Effector CD8-positive, alpha-beta T cell (primary cell): ENCODE measurements at places on chromosomes 6 and 20.

GRCh38 chr6:169029861-169030260 lies 223.8 kb downstream of the THBS2 start:
- no peak for DNase-seq

- no peak for DNase-seq
Measured at GRCh38 chr6:70371454-70372105, 41.7 kb upstream of the FAM135A start.

GRCh38 chr6:5339786-5340185 lies 78.5 kb downstream of the FARS2 start:
- DNase-seq: no peak

DNA sequence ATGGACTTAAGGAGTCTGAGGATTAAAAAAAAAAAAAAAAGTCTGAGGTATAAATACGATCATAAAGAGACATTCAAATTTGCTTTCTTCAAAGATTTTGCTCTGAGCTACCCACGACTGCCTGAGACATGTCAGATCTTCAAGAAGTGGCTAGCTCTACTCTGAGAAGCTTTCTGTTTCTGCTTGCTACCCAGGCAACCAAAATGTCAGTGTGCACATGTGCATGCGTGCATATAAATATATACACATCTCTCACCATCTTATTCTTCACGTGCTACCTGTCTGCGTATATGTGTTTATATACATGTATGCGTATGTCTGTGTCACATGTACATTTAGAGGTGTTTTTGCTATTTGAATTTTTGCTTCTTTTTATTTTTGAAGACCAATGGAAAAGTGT lies 299.6 kb upstream of the STXBP5 start:
- DNase-seq: no peak

DNA sequence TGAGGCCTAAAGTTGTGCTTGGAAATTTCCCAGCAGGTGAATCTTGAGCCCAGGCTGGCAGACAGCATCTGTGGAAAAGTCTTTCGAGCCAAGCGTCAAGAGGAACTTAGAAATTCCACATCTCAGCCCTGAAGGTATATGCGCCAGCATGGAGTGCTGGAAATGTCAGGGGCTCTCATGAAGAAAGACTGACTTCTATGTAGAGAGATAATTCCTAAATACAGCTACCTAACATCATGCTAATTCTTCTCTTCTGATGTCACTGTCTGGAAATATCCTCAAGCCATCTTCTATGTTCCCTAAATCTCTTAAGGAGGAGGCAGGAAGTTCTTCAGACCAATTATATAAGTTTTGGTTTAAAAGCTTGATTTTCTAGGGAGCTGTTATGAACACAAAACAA lies 492.4 kb upstream of the MARCKS start:
- DNase-seq: no peak

DNA sequence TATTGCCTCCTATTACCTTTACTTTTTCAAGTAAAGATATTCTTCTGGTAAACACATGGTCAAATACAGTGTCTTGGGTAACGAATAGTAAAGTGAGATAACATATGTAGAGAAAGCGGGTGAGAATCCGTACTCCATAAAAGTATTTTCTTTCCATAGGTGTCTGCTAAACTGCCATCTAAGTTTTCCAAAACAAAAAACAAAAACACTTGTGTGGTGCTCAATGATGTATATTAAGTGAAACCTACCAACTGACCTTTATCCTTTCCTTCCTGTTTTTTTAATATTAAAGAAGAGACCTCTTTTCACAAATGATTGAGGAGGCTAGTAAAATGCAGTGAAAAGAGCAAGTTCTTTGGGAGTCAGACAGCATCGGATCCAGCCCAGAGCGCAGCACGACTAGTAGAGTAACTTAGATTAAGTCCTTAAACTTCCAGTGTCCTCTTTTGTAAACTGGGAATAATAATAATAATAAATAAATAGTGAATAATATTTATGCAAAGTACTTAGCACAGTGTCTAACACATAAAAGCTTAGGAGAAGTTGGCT lies 437 bp upstream of the CDKAL1 start:
- DNase-seq: no peak

GRCh38 chr20:44714701-44715498 lies at the start of gene CCN5:
TSS of gene CCN5 (plus strand) at chr20:44715369. CDS start at chr20:44715391, 22 bp downstream.
- DNase-seq: no peak

DNA sequence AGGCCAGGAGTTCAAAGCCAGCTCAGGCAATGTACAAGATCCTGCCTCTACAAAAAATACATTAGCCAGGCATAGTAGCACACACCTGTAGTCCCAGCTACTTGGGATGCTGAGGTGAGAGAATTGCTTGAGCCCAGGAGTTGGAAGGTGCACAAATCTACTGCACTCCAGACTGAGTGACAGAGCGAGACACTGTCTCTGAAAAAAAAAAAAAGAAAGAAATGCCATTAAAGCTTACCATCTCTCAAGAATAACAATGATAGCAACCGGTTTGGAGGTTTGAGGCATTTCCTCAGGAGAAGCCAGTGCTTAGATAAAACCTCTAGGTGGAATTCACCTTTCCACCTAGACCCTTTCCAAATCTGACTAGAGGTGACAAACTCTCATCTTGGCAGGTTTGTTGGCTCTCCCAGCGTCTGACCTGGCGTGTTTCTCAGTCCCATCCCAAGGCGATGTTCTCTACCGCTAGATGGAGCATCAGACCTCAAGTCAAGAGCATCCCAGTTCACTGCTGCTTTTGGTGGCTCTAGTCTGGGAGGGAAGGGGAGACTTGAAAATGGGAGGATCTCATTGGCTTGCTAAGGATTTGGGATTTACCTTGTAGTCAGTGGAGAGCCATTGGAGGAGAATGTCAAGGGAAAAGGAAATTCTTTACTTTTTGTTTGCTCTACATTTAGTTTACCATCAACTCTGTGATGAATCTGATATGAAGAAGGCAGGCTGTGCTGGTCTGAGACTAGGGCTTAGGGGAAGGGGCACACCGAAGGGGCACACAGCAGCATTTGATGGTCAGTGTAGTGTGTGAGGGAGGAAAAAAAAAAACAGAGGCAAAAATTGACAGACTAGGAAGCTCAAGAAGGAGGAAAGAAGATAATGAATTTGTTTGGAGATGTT lies 67.9 kb downstream of the NCOA7 start:
- no peak for DNase-seq

DNA sequence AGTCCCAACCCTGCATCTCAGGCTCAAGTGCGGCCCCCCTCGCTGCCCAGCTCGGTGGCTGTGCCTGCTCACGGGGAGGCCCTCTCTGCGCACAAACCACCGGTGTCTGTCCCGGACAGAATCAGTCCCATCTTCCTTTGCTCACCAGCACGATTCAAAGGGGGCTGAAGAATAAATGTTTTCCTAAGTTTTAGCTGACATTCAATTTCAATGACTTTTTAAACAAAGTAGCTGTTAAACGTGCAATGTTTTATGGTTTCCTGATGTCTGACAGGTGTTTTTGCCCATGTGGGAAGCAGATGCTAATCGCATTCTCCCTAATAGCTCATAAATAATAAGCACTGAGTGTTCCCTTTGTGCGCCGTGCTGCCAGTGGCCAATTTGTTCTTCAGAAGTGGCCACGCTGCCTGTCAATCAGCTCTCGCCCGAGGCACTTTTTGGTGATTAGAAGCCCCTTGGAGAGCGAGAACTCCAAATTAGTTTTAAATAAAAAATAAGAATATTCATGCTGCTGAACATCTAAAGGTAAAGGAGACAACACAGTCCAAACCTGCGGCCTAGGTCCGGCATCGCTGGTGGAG lies 26.3 kb downstream of the BHLHE23 start:
- DNase-seq: no peak

DNA sequence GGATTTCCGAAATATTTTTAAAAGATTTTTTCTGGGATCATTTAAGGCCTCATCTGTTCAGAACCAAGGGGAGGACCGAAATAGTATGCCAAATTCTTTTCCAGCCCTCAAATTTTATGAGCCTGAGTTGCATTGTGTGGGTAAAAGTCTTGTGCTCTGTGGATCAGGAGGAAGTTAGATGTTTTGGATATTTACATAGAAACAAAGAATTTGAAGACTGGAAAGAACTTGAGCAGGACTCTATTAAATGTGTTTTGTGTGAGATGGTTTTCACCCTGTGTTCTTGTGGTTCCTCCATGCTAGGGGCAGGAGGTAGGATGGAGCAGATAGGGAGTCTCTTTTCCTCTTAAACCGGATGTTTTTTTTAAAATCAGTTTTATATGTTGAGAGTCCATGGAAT lies 329.1 kb downstream of the LAMA2 start:
- no peak for DNase-seq

GRCh38 chr6:41600499-41601247 lies 37.6 kb upstream of the MDFI start:
- DNase-seq: no peak

DNA sequence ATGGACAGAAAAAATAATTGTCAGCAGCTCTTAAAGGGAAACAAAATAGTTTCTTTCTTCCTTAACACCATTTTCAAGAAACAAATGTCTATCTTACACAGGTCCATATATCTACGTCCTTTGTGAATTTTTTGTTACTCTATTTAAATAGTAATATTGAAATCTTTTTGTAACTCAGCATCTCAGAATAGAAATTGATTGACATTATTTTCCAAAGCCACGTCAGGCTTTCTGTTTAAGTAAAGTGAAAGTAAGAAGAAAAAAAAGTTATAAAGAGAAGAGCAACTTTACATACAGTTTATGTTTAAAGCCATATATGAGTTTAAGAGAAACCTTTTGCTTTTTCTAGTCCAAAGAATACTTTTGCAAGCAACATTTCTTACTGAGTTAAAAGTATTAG lies 402.9 kb upstream of the SOX4 start:
- DNase-seq: no peak

DNA sequence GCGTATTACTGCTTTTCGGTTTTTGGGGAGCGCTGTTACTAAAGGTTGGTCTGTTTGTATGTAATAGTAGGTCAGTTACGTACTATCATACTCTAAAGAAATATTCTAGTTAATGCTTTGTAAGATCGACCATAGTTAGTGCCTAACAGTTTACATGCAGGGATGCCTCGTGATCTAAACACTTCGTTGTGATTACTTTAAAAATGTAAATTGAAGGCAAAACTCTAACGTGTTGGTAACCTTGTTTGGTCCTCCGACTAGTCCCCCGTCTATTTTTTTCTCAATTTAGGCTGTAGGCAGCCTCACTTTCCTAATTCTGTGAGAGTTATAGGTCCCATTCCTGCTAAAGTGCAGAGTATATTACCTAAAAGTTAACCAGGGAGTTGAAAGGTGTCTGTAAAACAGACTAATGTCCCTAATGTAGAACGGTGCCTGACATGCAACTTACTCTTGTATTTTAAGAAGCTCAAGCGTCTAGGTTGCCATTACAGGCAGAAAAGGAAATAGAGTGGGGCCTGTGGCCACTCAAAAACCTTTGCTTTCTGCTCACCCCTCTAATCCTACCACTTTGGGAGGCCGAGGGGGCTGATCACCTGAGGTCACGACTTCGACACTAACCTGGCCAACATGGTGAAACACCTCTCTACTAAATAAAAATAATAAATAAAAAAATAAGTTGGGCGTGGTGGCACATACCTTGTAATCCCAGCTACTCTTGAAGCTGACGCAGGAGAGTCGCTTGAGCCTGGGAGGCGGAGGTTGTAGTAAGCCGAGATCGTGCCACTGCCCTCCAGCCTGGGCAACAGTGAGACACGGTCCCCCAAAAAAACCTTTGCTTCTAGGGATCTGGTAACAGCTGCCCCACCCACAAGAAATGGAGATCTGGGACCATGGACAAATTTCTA lies 37.8 kb downstream of the HFE start:
- no peak for DNase-seq

GRCh38 chr6:73523434-73524123 lies 2.7 kb upstream of the EEF1A1 start:
- peak; percentile 65 for DNase-seq

DNA sequence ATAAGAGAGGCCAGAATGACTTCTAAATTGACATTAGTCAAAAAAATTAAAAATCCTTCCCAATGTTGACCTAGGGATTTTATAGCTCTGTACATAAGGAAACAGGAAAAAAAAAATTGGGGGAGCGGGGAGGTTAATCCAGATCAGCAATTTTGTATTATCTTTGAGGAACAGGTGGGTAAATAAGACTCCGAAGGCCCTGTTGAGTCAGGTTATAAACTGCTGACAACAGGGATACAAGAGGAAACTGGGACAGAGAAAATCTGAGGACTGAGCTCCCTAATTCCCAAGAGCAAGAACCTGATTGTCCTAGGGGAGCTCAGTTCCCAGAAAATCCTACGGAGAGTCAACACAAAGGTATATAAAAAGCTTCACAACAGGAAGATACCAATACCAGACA lies 26.8 kb upstream of the CRIP3 start:
- no peak for DNase-seq

DNA sequence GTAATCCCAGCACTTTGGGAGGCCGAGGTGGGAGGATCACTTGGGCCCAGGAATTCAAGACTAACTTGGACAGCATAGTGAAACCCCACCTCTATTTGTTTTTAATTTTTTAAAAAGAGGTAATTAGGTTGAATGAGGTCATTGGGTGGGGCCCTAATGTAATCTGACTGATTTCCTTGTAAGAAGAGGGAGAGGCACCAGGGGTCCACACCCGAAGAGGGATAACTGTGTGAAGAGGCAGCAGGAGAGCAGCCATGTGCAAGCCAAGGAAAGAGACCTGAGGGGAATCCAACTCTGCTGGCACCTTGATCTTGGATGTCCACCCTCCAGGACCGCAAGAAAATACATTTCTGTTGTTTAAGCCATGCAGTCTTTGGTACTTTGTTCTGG lies 63.4 kb downstream of the QRSL1 start:
- no peak for DNase-seq

DNA sequence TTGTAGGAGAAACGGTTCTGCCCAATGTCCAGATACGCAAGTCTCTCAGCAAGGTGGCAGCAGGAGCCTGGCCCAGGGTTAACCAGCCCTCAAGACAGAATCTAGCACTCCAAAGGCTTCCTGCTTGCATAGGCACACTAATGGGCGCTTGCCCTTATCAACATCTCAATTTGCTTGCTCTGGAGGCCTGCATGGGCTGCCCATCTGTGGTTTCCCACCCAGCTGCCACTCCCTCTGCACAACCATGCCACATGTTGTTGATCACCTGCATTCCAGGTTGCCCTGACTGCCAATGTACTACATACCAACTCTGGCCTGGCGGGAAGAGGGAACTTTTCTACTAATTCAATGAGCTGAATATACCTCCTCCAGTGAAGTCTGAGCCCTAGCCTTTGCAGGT lies 74.6 kb downstream of the ATG5 start:
- DNase-seq: no peak

- no peak for DNase-seq
Measured at GRCh38 chr6:160500639-160501038, 152.5 kb downstream of the SLC22A3 start.

DNA sequence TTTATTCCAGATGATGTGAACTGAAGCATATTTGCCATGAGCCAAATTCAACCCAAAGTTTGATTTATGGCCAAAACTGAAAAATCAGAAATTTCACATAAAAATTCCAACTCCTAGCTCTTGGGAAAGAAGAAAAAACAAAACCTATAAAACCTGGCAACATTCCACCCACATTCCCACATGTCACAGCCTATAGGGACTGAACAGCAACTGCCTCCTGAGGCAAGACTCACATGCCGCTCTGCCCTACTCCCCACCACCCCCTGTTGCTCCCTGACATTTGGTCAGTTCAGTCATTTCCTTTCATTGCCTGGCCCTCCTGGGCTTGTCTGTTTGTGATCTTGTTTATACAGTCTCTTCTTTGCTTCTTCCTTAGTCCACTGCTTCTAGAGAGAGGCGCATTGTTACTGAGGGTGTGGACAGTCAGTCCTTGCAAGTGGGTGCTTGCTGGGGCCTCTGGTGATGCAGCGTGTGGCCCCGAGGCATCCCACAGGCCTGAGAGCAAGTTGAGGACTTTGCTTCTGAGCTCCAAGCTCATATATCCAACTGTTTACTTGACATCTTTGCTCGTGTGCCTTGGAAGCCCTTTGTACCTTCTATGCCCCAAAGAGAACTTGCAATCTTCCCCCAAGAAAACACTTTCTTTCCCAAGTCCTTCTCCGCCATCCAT lies 31.4 kb downstream of the NFATC2 start:
- DNase-seq: no peak
